ENCODE measurements at places on chromosomes 2 and 18.

GRCh38 chr2:241268306-241268705 lies 47.2 kb downstream of the HDLBP start:
- DNase-seq = no peak

- no peak for DNase-seq
These were observed 102.4 kb downstream of the BABAM2 start for GRCh38 chr2:27992787-27993401.

GRCh38 chr2:64492272-64492671 lies 31.9 kb upstream of the AFTPH start:
- DNase-seq = no peak

GRCh38 chr2:189341077-189341476 lies 100.2 kb upstream of the WDR75 start:
- DNase-seq = no peak

Measured in stimulated activated CD4-positive, alpha-beta T cell treated with anti-CD3 and anti-CD28 coated beads, Interleukin-4, amount 100 ng/mL, for 1 hour (primary cell).